ENCODE measurements at places on chromosomes 1 and 21.
A peak's percentile ranks its signal among the peaks of the same experiment; 100 is the strongest.

GRCh38 chr1:980602-981395 is 1.1 kb downstream of the PERM1 start:
- no peak for DNase-seq

DNA sequence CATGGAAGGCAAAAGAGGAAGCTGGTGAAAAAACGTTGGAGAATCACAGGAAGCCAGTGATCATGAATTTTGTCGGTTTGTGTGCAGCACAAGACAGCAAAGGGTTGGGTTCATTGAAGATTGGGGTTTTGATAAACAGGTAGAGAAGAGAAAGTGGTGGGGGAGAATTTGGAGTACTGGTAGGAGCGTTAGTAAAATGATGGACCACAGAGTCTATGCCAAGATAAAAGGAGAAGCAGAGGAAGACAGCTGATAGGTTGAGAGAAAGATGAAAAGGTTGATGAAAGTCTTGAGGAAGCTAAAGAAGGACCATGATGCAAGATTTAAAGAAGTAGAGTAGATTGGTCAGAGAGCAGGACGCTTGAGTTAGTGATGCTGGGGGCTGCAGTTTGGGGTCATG is 156.8 kb upstream of the POU3F1 start:
- no peak for DNase-seq

DNA sequence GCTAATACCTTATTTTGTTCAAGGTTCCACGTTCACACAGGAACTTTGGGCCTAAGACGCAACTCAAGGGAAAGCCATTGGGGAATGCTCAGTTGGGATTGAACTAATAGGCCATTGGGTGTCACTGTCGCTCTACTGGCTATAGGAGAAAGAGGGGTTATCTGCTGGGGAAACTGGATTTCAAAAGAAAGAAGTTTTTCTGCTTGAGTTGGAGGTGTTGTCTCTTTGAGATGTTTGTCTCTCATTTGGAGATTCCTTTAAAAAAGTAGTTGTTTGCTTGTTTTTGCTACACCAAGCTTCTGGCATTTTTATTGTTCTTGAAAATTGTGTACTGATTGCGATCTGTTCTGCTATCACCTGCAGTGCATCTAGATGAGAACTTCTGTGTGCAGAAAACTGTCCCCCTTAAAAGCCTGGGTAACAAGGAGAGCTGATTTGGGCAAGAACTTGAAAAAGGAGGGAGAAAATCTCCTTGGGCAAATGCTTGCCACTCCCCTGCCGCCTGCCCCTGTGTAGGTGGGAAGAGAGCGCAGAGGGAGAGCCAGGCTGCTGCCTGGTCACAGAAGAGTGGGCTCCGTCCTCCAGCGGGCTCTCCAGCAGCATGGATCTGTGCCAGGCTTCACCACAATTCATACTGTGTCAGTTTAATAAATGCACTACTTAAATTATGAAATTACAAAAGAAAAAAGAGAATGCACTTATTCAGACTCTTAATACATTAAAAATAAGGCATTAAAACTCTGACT is 39.9 kb downstream of the PEX14 start:
- DNase-seq, result peak; percentile 36

- DNase-seq, result no peak
Measured at GRCh38 chr1:47921935-47922415, 75.2 kb downstream of the TRABD2B start.

DNA sequence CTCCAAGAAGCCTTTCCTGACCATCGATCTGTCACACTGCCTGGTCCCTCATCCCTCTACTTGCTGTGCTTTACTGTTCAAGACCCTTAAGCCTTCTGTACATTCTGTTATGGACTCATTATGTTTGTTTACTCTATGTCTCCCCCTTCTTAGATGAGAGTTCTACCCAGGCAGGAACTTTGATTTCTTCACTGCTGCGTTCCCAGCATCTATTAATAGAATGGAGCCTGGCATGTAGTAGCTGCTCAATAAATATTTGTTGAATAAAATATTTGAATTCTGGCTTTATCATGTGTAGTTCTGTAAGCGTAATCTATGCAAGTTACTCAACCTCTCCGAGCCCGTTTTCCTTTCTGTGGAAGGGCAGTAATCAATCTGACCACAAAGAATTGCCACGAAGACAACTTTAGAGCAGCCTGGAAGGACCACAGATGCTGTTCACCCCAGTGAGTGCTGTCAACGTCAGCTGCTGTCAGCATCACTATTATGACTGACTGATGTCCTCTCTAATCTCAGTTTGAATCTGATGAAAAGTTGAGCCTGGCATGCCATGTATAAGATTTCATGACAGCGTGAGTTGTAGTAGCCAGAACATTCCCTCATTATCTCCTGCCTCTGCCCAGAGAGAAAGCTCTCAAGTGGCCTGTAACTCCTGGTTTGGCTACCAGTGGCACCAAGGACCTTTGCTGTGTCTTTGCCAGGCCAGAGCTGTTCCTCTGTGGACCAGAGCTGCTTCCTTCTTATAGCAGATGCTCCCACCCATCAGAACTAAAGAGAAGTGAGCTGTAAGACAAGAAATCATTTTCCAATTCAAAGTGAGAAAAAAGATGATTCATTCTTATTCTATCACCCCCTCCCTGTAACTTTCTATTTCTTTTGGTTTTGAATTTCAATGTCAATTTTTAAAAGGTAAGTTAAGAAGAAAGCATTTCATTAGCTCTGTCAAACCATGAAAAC is 94.5 kb downstream of the PRDM2 start:
- no peak for DNase-seq
